ENCODE measurements at places on chromosomes 7 and 10.
A peak's percentile ranks its signal among the peaks of the same experiment; 100 is the strongest.

DNA sequence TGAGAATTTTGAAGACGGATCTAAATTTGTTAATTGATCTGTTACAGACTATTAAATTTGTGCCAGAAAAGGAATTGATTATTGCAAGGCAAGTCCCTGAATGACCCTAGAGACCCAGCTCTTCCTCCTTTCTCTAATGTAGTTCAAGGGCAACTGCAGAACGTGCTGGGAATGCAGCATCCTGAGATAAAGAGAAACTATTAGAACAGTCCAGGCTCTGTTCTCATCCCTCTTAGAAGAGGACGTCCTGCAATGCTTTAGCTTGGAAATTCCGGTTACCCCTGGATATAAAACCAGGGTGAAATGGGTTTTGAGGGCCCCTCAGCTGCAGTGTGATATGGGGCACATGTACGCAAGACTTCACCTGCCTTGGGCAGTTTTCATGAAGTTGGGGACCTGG is 67.3 kb downstream of the PTN start:
- DNase-seq, result no peak

GRCh38 chr10:51937308-51938140 is 238.1 kb upstream of the CSTF2T start:
- no peak for DNase-seq

DNA sequence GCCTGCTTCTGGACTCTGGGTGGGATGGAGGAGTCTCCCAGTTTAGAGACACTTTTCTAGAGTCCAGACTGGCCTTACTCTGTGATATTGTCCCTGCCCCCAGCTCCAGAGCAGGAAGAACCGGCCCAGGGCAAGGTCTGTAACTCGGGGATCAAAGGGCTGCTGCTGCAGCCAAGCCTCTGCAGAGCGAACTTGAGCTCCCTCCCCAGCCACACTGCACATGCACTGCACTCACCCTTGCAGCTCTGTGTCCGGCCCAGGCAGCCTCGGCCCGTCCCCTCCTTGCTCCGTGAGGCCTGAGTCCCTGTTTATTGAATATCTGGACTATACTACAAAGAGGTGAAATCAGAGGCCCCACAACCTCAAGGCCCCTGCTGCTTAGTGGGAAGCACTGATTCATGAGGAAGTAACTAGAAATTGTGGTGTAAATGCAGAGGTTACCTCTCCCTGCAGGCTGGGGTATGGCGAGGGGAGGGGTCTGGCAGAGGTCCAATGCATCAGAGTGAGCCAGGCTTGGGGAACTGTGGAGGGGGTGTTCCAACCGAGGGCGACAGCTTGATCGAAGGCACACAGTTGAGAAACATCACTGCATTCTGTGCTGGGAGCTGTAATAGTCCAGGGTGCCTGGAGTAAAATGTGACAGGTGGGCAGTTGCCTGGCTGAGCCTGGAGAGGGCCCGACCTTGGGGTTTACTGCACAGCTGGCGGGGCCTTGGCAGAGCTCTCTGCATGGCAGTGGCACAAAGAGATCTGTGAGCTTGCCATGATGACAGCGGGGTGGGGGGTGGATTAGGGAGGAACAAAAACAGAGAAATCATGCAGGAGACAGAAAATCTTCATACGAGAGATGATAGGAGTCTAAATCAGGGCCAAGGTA is 49.1 kb downstream of the AOC1 start:
- no peak for DNase-seq

DNA sequence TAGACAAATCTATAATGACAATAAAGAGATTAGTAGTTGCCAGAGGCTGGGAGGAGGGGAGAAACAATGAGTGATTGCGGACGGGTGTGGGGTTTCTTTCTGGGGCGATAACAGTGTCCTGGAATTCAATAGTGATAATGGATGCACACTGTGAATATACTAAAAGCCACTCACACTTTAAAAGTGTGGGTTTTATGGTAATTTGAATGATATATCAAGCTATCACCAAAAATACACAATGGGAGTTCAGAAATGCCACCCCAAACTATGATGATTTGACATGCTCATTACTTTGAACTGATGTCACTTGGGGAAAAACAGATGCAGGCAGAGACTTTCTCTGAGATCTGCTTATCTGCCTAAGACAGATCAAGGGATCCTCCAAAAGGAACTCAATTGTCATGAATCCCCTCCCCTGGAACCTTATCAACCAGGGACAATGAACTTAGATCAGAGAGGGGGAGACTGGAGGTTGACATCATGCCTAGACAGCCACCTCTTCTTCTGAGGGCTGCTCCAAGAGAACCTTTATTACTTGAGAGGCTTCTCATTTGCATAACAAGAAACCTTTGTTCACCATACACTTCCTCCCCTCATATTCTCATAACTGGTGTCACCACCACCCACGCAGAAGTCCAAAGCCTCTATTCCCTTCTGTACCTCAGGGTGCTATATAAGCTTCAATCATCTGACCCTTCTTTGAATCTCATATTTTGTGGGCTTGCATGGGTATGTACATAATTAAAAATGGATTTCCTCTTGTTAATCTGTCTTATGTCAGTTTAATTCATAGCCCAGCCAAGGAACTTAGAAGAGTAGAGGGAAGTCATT is 14.8 kb upstream of the ZC3HAV1 start:
- no peak for DNase-seq

- no peak for DNase-seq
Measured at GRCh38 chr10:132178046-132178445, 8.7 kb upstream of the DPYSL4 start.

GRCh38 chr10:30831426-30831825 is 200.2 kb downstream of the ZNF438 start:
- DNase-seq, result no peak

GRCh38 chr10:124647421-124648130 is 96.6 kb downstream of the FAM53B start:
- peak; percentile 49 for DNase-seq

GRCh38 chr7:100687751-100688300 is 6.2 kb downstream of the GIGYF1 start:
- DNase-seq, result no peak

DNA sequence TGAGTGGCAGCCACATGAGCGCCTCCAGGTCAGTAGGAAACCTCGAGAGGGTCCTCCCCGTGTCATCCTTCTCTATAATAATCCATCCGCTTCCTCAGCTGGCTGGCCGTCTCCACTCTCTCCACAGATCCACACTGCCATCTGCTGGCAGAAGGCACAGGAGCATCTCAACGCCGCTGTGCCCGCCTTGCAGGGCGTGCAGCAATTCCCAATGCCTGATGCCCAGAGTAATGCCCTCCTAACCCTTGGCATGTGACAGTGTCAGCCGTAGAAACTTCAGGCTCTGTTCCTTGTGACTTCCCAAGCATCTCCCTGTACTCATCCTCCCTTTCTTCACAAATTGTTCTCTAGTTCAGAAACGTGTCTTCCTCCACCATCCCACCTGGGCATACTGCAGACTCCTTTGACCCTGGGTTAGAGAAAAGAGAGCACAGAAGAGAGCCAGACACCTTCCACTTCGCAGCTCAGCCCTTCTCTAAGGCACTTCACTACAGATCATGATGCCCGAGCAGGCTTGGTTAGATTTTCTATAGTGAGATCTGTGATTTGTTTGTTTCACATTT is 70.8 kb downstream of the XPNPEP1 start:
- peak; percentile 66 for DNase-seq

GRCh38 chr7:18210377-18210776 is 182.7 kb upstream of the PRPS1L1 start:
- no peak for DNase-seq

- DNase-seq, result no peak
Measured at GRCh38 chr7:128359939-128360338, 1.6 kb downstream of the PRRT4 start.

GRCh38 chr10:124665980-124666379 is 78.2 kb downstream of the FAM53B start:
- no peak for DNase-seq

DNA sequence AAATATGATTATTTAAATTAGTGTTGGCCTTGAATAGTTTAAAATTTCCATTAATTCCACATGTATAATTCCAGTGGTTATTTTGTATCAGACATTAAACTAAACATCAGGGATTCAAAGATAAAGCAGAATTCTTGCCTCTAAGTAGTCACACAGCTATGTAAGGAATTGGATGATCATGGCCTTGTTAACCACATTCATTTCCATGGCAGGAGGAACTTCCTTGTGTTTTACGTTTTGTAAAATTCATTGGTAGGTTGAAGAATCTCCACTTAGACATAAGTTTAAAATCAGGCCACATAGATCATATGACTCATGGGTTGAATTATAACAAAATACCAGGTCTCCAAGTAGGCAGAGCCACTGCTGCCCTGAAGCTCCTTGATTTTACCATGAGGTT is 289.7 kb downstream of the PLXDC2 start:
- no peak for DNase-seq

DNA sequence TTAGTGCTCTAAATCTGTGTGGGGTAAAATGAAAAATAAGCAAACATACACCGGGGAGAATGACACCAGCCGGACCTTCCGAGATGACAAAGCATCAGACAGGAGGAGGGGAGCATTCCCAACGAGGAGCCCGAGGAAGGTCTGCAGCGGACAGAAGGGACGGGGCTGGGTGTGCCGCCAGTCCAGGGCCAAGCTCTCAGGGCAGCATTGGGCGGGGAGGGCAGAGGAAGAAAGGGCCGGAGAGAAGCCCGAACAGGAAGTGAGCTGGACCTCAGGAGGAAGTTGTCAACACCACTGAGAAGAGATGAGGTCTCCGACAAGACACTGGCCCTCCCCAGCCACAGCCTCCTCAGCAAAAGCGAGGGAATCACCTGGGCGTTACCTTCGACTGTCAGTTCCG is 182.6 kb upstream of the RNF32 start:
- DNase-seq, result no peak

DNA sequence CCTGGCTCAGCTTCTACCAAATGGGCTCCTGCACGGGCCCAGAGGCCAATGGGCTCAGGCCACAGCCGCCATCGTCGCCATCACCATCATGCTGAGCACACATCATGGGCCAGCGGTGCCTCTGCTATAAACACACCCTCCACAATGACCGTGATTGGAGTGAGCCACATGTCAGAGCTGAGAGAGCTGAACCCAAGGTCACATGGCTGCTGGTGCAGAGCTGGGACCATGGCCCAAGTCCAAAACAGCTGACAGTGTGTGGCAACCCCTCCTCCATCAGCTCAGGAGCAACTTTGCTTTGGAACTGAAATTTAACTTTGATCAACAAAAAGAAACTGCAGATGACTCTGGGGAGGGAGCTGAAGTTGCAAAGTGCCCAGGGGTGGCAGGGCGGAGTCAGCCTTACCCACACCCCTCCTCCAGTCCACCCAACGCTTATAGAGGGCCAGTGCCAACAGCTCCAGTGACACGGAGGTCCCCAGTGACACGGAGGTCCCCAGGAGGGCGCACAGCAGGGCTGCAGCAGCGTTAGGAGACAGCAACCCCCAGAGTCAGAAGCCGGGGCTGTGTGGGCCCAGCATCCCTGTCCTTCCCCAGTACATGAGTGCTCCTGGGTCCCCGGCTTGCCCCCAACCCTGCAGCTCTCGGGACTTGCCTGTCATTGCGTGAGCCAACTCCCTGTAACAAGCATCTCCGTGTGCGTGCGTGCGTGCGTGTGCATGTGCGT is 249.6 kb downstream of the ELFN1 start:
- no peak for DNase-seq

GRCh38 chr7:64308016-64308270 is 5.8 kb upstream of the ZNF736 start:
- no peak for DNase-seq

DNA sequence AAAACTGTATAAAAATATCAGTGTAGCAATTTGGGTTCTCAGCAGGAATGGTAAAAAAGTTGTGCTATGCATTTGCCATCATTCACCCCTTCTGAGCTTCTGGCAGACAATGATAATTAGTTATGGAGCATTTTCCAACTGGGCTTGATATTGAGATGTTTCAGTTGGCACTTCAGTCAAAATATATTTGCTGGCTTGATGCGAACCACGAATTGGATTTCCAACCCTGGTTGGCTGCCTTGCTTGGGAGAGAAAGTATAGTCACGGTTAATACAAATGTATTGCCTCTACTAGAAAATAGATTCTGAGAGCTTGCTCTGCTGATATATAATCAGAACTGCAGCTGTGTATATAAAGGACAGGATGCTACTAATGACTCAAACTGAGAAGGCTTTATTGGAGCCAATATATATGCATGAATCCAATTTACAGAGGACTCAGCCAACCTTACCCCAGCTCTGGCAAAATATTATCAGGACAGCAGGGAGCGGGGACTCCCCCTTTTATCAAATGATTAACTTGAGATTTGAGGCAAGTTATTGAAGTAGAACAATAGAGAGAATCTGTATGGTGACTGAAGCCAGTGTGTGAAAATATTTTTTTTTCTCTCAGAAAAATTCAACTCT is 219.8 kb upstream of the SMIM30 start:
- DNase-seq, result no peak

All from activated T-cell treated with anti-CD3 and anti-CD28 coated beads for 48 hours (primary cell).